Urinary bladder (tissue), 4 donors: ENCODE measurements at places on chromosomes 1 and 21. TPM values are rescaled to one million over a fixed set of nuclear protein-coding genes. Genes with fewer than 3 reads are reported as not detected.

The FCRL3 gene
- 0.05 TPM for total RNA-seq

DNA sequence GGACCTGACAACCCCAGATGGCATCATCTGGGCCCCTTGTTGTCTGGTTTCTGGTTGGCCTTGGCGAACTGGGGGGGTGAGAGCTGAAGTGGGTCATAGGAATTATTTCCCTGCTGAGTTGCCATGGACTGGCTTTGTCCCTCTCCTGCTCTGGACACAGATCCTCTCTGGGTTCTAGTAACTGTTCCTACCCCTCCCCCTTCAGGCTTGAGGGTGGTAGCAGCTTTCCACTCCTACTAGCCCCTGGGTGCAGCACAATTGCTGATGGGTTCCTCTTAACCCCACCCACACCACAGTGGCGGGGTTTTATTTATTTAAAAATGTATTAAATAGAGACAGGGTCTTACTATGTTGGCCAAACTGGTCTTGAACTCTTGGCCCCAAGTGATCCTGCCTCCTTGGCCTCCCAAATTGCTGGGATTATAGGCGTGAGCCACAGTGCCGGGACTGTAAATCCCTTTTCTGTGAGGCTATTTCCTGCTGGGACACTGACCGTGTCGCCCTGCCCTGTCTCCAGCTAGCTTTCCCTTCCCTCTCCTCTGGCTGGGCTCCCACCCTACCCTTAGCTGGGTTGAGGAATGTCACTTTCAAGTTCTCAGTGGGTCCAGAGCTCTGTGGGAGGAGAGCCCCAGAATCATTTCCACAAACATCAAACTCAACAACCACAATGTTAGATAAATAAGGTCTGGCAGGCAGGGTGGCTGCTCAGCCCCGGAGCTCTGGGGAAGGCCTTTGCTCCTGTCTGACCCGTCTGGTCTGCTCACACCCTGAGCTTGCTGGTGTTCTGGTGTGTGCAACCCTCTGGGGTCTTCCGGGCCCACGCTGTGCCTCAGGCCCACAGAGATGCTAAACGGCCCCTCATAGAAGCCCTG lies 112.7 kb upstream of the WNT4 start:
- DNase-seq: no peak

DNA sequence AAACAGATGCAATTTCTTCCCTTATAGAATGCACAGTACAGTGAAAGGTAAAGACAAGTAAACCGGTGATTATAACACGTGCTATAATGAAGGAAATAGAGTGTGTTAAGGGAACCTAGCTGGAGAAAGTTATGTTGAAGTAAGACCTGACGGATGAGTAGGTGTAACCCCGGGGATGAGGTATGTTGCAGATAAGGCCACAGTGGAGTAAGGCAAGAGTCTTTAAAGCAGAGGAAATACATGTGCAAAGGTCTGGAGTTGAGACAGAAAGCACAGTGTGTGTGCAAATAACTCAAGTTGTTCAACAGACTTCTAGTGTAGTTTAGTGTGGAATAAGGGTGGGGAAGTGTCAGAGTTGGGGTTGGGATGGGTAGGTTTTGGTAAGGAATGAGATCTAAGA lies 2.9 kb downstream of the DBT start:
- DNase-seq: no peak

The SUMO3 gene
- total RNA-seq: 33.7 TPM

DNA sequence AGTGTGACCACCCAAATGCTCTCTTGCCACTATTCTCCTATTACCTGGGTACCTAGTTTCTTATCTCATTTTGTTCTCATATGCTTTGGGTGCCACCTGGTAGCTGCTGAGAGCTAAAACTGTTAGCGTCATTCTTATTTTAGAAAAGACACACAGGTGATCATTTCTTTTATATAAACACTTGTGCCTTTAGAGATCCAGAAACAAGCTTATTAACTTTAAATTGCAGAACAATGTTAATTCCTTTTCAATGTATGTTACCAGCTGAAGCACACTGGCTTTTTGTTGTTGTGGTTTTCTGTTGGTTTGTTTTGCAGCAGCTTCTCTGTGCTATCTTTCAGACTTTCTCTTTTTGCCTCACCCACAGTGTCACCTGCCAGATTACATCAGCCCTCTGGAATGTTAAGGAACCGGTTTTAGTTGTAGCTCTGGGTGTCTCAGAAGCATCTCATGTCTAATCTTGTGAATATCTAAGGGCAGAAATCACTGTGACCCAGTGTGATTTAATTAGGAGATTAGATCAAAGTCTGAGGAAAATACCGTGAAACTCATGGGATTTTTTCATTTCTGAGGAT lies 43.4 kb upstream of the SLC19A2 start:
- DNase-seq: peak; percentile 74

DNA sequence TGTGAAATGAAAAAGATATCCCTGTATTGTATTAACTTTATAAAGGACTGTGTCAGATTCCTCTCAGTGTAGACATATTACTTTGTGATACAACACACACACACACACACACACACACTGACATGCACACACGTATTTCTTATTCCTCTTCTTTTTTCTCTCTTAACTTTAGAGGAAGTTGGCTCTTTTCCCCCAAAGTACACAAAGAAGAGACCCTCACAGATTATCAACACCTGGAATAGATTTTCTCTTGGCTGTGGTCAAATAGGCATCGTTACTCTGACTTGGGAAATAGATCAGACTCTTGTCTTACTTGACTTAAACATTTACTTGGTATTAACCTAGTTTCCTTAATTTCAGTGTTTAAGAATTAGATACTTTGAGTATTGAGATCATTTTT lies 792.8 kb downstream of the ADGRL2 start:
- DNase-seq: no peak

The TAL1 gene
- total RNA-seq: 4.2 TPM

The CYP4A22 gene
- not detected for total RNA-seq

The SPRR1A gene
- total RNA-seq: not detected

The CNIH3 gene
- total RNA-seq: 5.8 TPM

The PLA2G2E gene
- not detected for total RNA-seq

- no peak for DNase-seq
These were observed at the start of gene TFF2 for GRCh38 chr21:42350927-42351426. TFF2 (minus strand) TSS chr21:42350994; CDS start chr21:42350957, 37 bp downstream.

GRCh38 chr1:111161843-111162487 lies 21.9 kb downstream of the CEPT1 start:
- DNase-seq: no peak

GRCh38 chr1:87151500-87152421 lies 176.9 kb upstream of the LMO4 start:
- DNase-seq: no peak

DNA sequence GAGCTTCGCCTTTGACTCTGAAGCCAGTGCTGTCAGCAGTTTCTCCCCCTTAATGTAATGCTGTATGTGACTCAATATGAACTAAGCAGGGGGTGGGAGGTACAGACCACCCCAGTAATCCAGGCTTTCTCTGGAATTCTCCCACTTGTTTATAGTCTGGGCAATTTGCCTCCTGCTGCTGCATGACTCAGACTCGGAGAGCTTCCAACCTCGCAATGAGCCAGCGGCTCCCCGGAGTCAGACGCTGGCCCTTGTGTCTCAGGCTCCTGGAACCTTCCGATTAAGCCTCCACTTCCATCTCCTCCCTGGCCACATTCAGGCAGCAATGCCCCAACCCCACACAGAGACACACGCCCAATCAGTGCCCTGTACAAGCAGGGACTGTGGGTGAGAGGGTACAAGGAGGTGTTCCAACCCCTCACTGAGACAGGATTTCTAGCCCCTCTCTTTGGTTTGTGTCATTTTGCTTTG lies 471.7 kb upstream of the VAMP3 start:
- peak; percentile 66 for DNase-seq

DNA sequence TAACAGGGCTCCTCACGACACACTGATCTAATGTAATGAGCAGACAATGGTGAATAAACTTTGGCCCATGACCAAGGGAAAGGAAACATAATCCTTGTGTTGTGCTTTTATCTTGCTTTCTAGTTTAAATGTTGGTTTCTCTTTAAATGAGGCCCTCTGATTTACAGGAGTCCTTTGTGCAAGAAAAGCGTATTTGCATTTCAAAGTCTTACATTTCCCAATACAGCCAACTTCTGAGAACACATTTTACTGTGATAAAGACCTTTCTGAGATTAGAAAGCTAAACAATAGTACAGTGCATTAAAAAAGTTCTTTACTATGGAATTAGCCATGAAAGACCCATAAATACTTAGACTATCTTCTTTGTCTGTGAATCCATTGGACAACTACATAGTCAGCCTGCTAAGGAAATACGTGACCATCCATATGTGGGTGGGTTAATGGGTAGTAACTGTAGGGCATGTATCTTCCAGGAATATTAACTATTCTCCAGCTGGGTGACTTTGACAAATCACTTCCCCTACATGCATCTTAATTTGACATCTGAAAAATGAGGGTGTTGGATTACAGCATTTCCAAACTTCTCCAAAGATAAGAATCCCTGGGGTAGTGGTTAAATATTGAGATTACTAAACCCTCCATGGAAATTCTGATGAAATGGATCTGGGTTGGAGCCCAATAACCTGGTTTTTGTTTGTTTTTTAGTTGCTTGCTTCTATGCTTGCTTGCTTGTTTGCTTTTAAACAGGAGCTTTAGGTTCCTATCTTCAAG lies 50.3 kb upstream of the USP1 start:
- DNase-seq: peak; percentile 17

- DNase-seq: peak; percentile 71
These were observed 65.8 kb upstream of the RAB4A start for GRCh38 chr1:229204921-229205777.

- DNase-seq: no peak
These were observed 38.8 kb downstream of the HMGB4 start for GRCh38 chr1:33902486-33903209.

DNA sequence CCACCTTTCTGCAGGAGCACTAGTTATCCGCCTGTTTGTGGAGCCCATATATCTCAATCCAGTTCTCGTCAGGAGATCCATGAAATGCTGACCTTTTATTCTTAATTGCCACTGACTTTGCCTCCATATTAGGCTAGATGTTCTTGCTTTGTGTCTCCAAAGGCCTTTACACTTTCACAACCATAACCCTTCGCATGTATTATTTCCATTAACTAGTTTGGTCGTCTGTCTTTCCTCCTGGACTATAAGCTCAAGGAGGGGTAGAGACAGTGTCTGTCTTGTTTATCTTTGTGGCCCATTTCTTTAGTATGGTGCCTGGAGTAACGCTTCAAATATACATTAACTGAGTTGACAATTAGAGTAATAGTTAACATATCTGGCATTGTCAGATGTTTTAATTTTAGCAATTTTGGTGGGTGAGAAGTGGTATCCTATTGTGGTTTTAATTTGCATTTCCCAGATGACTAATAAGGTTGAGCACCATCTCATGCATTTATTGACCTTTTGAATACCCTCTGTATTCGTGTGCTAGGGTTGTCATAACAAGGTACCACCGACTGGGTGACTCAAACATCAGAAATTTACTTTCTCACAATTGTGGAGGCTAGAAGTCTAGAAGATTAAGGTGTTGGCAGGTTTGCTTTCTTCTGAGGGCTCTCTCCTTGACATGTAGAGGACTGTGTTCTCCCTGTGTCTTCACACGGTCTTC lies 21.7 kb upstream of the IL12RB2 start:
- DNase-seq: no peak

- no peak for DNase-seq
These were observed 24.7 kb downstream of the LYST start for GRCh38 chr1:235841938-235842545.

DNA sequence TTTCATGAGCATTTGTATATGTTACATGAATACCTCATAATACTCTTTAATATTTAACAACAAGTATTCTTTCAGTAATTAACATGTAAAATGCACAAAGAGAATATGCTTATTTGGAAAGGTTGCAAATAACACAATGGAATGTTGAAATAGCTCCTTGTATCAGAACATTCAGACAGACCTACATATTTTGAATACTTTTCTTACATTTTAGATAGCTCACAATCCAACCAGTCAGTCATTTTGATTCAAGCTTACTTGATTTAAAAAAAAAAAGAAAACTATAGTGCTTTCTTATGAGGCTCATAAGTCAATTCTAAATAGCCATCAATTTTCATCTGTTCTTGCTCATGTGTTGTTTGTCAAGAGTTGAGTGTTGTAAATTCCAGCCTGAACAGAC lies 518.8 kb downstream of the ADGRL2 start:
- no peak for DNase-seq

GRCh38 chr1:205279986-205280385 lies 41.6 kb downstream of the NUAK2 start:
- no peak for DNase-seq

GRCh38 chr1:64969305-64970046 lies 3.1 kb upstream of the JAK1 start:
- no peak for DNase-seq

The RGS16 gene
- 7.9 TPM for total RNA-seq

DNA sequence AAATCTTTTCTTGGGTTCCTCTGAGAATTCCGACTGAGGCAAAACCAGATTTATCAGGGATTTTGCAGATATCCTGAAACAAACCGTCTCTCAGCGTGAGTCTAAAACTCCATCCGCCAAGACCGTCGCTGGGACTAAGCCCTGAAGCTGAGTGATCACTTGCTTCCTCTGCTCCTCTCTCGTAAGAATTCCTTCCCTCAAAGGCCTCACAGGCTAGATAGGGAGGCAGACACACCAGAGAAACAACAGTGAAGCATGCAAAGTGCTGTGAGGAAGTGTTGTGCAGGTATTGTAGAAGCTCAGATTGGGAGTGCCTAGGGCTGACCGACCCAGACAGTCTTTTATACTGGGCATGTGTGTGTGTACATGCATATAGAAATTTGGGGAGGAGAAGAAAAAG lies 119.1 kb downstream of the RGS7 start:
- DNase-seq: no peak
